ENCODE measurements at places on chromosomes 3 and 15. TPM values are rescaled to one million over a fixed set of nuclear protein-coding genes. Genes with fewer than 3 reads are reported as not detected.

The ZNF502 gene
- total RNA-seq, result 1.4 TPM

The ZDHHC23 gene
- 52.8 TPM for total RNA-seq

The MESD gene
- total RNA-seq, result 39.3 TPM

The ACVR2B gene
- total RNA-seq, result 12.3 TPM

The IRAK2 gene
- 3.1 TPM for total RNA-seq

The MUSTN1 gene
- total RNA-seq, result 26.5 TPM

The CEP70 gene
- total RNA-seq, result 18.7 TPM

The GP9 gene
- total RNA-seq, result 1.2 TPM

The C3orf85 gene
- 1.5 TPM for total RNA-seq

The RTP3 gene
- not detected for total RNA-seq
